GM12878 (cell line): ENCODE measurements at places on chromosomes 3 and 15.

DNA sequence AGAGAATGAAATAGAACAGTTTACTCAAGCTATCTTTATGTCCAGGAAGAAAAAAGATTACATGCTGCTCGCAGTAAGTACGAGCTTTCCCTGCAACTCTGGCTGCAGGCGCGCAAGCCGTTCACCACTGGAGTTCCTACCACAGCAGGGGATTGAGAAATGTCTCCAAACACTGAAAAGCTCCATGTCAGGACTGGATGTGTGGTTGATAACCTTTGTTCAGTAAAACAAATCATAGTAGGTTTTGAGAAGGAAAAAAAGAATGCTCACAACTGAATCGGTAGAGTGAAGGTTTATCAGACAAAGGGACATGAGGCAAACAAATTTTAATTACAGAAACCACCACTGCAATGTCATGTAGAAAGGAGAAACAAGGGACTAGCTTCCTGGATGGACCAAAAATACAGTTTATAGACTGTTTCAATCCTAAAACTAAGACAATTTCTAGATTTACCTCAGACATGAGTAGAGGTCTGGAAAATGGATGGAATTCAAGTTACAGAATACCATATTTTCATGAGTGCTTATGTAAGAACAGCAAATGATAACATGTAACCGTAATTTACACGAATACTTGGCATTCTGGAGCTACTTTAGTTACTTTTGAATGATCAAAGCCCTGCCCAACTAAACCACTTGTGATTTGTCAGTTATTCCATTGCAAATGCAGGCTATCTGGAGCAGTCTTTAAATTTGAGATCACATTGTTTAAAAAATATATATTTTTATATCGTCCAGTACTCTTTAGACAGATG, 471.1 kb downstream of the SHQ1 start:
- DNase-seq, result no peak

- peak; percentile 19 for DNase-seq
Measured at GRCh38 chr3:23496165-23496564, 293.0 kb downstream of the UBE2E2 start.

DNA sequence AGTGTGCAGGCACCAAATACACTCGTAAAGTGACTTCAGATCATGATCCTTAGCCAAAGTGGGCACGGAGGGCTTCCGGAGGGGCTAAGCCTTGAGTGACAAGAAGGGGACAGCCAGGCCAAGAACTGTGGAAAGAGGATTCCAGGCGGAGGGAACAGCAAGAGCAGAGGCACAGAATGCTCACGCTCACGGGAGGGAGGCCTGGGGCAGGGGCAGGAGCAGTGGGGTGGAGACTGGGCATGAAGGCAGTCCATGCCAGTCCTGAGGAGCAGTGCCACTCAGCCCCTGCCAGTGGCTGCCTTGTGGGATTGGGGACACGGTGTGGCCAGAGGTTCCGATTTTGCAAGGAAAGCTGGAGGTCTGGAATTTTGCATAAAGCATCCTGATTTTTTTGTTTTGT, 36.0 kb downstream of the DNAJB8 start:
- DNase-seq, result no peak

GRCh38 chr3:51245867-51246266, 139.2 kb upstream of the MANF start:
- DNase-seq, result no peak

DNA sequence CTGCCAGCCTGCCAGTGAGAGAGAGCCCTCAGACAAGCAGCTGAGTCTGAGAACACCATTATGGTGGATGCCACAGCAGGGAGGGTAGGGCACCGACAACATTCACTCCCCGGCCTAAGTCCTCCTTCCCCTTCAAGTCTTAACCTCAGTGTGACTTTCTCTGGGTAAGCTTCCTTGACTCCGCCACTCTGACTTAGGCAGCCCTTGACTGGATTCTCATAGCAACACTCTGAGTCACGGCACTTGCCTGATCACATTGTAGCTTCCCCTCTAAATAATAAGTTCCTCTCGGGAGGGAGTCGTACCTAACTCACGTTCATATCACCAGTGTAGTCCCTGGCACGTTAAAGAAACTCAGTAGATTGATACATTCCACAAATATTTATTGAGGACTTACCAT, 180.5 kb downstream of the FOXB1 start:
- DNase-seq, result no peak

- DNase-seq, result no peak
Measured at GRCh38 chr3:23629181-23629894, 176.4 kb upstream of the UBE2E1 start.

- no peak for DNase-seq
Measured at GRCh38 chr3:76040946-76041345, 255.6 kb upstream of the ZNF717 start.

DNA sequence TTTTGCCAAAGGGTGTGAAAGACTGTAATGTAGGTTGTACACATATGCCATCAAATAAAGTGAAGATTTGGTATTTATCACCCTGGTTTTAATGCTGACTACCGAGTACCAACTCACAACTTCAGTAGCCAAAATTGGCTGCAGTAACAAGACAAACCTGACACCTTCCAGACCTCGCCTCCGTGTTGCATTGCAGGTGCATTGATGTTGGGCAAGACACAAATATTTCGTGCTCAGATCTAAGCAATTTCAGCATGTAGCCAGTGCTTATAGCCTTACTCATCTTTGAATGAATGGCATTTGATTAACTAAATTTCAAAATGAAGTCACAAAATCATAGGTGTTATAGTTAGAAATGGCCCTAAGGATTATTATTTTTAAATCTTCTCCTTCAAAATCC, 400.2 kb downstream of the SOX2 start:
- no peak for DNase-seq

- DNase-seq, result no peak
Measured at GRCh38 chr3:102360183-102360860, 74.5 kb upstream of the ZPLD1 start.

GRCh38 chr15:74709011-74709410, 13.2 kb upstream of the EDC3 start:
- DNase-seq, result no peak

DNA sequence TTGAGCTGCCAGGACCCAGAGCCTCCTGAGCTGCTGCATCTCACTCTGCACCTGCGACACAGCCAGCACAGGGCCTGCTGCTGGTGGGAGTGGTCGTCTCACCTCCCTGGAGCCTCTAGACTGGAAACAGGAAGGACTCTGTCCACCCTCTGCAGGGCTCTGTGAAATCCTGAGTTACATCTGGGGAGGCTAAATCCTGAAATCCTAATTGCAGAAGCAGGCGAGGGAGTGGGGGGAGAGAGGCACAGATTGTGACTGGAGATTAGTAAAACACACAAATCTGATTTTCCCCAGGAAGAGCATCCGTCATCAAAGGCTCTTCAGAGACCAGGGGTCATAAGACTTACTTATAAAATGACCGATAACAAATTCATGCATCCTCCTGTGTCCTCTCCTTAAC, 31.6 kb upstream of the GABRG3 start:
- DNase-seq, result no peak

DNA sequence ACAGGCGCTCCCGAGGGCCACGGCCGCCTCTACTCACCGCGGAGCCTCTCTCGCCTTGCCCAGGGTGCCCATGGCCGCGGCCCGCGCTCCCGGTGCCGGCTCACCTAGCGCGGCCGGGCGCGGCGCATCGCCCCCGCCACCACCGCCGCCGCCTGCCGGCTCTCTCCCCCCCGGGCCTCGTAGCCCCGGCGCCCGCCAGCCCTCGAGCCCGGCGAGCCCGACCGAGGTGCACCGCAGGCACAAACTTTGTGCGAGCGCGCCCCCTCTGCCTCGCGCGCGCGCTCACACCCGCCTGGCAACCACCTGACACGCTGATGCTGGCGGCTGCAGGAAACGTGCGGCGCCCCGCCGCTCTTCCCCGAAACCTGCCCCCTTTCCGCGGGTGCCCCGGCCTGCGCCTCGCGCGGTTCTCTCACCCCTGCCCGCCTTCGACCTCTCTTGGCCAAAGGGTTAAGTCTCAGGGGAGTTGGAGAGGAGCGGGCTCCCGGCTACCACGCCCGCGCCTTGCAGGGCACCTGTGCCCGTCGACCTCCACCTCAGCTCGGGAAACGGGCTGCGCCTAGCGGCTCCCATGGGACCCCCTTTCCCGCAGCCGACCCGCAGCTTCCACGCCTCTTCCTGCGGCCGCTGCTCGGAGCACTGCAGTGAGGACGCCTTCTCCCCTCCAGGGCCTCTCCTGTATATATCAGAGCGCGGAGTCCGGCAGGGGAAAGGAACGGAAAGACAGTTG, at the start of gene RASGRP1:
Gene RASGRP1, minus strand, starts transcription at position 258 of the 730 bp plus-strand sequence. Its CDS starts 186 bp downstream, at position 72.
- DNase-seq, result no peak

DNA sequence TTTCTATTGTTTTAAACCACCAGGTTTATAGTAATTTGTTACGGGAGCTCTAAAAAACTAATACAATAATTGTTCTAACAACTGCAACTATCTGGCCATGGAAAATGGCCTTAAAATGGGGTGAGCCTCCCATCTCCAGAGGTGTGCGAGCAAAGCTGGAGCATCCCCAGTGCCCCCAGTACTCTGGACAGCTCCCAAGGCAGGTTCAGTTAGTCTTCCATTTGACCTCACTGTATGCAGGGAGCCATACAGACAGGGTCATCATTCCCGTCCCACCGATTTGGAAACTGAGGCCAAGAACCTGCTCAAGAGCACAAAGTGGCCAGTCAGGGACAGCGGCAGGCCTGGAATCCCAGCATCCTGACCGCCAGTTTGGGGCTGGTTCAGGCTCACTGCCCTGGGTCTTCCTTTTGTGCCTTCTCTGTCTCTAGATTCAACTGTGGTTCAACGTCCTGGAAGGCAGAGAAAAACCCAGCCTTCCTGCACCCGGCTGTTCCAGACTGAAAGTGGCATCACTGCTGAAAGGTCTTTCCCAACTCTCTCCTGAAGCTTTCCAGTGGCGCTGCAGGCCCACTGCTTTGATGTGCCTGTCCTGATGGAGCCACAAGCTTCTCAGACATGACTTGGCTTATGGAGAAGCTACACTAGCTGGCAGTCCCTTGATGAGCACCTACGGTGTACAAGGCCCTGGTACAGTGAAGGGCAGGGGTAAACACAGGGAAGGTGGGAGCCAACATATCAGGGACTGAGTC, 76.6 kb upstream of the LINGO1 start:
- DNase-seq, result no peak

GRCh38 chr3:73719413-73719851, 94.7 kb upstream of the PDZRN3 start:
- no peak for DNase-seq
